ENCODE measurements at places on chromosomes 12 and 14. TPM values are rescaled to one million over a fixed set of nuclear protein-coding genes. Genes with fewer than 3 reads are reported as not detected.

Gene BTBD7
- 67.6 TPM for total RNA-seq

DNA sequence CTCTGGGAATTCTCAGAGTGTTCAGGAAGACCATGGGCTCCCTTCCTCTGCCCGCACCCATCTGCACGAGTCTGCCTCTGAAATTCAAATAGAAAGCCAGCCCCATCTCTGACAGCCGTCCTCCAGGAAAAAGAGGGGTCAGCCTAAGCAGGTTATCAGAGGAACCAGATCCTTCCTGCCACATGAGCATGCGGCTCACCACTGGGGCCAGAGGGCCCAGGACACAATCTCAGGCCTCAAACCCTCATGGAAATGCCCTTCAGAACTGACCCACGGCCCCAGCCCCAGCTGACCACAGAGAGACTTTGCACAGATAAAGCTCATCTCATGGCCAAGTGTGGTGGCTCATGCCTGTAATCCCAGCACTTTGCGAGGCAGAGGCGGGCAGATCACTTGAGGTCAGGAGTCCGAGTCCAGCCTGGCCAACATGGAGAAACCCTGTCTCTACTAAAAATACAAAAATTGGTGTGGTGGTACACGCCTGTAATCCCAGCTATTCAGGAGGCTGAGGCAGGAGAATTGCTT lies 23.2 kb downstream of the PXN start:
- DNase-seq, result no peak

GRCh38 chr12:43964033-43964432 lies 128.2 kb downstream of the TMEM117 start:
- DNase-seq, result no peak

- DNase-seq, result no peak
Observed at GRCh38 chr12:81874166-81874565, 115.0 kb upstream of the PPFIA2 start.

DNA sequence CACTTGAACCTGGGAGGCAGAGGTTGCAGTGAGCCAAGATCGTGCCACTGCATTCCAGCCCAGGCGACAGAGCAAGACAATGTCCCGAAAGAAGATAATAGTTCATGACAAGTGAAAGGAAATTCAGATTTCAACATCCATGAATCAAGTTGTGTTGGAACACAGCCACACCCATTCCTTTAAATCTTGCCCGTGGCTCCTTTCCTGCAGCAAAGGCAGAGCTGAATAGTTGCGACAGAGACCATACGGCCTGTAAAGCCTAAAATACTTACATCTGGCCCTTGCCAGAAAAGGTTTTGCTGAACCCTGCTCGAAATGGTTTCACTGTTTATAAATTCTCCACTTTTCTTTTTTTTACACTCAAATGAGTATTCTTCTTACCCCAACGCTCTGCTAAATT lies 17.7 kb upstream of the ITPK1 start:
- DNase-seq, result peak; percentile 66

Measured in mammary epithelial cell (primary cell).